ENCODE measurements at places on chromosomes 4 and X. TPM values are rescaled to one million over a fixed set of nuclear protein-coding genes. Genes with fewer than 3 reads are reported as not detected.
A peak's percentile ranks its signal among the peaks of the same experiment; 100 is the strongest.

Gene AMOT
- 1.1 TPM for polyA plus RNA-seq

- no peak for DNase-seq
- no peaks in the 10 kb centered on the region for H3K27me3 ChIP-seq
- no peaks in the 10 kb centered on the region for H3K36me3 ChIP-seq
- H3K27ac ChIP-seq, result no peak overlapping the region
Observed at GRCh38 chr4:7624396-7624980, 189.8 kb upstream of the PSAPL1 start.

Gene GCNA
- 0.35 TPM for polyA plus RNA-seq

DNA sequence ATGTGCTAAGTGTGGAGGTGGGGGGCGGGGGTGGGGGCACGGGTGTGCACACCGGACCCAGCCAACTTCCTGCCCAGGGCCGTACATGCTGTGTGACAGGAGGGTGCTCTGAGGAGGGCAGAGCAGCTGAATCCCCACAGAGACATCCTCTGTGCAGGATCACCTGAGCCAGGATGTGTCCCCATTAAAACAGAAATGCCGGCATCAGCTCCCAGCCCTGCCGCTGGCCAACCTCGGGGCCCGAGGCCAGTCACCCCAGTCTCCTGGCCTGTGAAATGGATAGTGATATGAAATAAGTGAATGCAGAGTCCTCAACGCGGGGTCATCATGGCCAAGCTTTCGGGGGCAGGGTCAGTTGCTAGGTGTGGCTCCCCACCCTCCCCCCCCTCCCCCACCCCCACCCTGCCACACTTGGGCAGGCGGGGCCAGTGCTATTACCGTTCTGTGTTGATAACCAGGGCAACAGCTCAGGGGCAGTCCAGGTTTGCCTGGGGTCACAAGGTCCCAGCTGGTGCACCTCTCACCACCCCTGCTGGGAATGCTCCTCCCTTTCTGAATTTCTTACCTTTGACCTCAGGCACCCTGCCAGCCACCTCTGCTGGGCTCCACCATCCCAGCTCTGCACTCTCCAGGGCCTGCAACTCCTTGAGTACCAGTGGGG is 227.2 kb upstream of the PSAPL1 start:
- DNase-seq, result peak; percentile 56
- H3K27ac ChIP-seq, result peak overlapping the region; percentile 73
- H3K4me1 ChIP-seq, result peaks cover 14% of the 10 kb centered on the region
- H3K36me3 ChIP-seq, result no peaks in the 10 kb centered on the region
- H3K27me3 ChIP-seq, result no peaks in the 10 kb centered on the region

Gene GLRA2
- not detected for polyA plus RNA-seq

- no peaks in the 10 kb centered on the region for H3K36me3 ChIP-seq
- H3K4me3 ChIP-seq, result no peak overlapping the region
- peaks cover 4% of the 10 kb centered on the region for H3K4me1 ChIP-seq
- H3K27me3 ChIP-seq, result peaks cover 30% of the 10 kb centered on the region
- no peak for DNase-seq
Observed at GRCh38 chrX:137426695-137427425, 139.1 kb upstream of the ZIC3 start.

DNA sequence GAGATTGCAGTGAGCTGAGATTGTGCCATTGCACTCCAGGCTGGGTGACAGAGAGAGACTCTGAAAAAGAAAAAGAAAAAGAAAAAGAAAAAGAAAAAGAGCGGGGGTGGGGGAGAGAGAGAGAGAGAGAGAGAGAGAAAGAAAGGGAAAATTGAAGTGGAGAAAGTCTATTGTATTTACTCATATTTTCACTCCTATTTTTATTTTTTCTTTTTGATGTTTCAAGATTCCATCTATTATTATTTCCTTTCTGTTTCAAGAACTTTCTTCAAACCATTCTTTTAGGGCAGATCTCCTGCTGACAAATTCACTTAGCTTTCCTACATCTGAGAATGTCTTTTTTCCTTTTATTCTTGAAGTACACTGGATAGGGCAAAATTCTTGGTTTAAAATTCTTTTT is 57.5 kb upstream of the HDAC8 start:
- H3K4me3 ChIP-seq, result no peak overlapping the region
- no peaks in the 10 kb centered on the region for H3K27me3 ChIP-seq
- no peaks in the 10 kb centered on the region for H3K36me3 ChIP-seq
- H3K27ac ChIP-seq, result no peak overlapping the region
- DNase-seq, result no peak

DNA sequence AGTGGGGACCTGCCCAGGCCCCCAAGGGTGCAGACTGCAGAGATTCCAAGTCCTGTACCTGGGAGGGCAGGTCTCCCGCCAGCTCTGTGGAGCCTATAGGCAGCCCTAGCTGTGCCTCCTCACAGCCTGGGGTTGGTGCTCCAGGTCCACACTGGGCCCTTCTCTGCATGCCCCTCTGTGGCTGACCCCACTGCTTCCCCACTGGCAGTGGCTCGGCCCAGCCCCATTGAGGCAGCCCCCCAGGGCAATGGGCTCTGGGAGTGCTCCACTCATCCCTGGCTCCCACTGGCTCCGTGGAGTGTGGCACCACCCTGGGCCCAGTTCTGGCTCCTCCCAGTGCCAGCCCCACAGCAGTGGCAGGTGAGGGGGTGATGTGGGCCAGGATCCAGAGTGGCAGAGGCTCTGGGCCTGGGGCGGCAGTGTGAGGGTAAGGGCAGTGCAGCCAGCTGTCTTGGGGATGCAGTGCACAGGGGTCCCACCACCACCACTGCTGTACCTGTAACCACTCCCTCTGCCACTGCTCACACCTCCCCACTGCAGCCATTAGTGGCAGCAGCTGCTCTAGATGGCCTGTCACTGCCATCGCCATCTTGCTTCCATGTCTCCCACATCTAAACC is 312.2 kb downstream of the GPM6A start:
- no peaks in the 10 kb centered on the region for H3K4me1 ChIP-seq
- H3K4me3 ChIP-seq, result no peak overlapping the region
- DNase-seq, result no peak
- no peak overlapping the region for H3K27ac ChIP-seq
- no peaks in the 10 kb centered on the region for H3K27me3 ChIP-seq

GRCh38 chr4:128863312-128864075 is 54.0 kb downstream of the JADE1 start:
- no peaks in the 10 kb centered on the region for H3K27me3 ChIP-seq
- H3K4me3 ChIP-seq, result no peak overlapping the region
- H3K36me3 ChIP-seq, result peaks cover 39% of the 10 kb centered on the region
- peak; percentile 82 for DNase-seq
- H3K4me1 ChIP-seq, result peaks cover 8% of the 10 kb centered on the region

GRCh38 chrX:110732266-110732665 is 63.4 kb downstream of the CHRDL1 start:
- no peak overlapping the region for H3K4me3 ChIP-seq
- no peak for DNase-seq
